ENCODE measurements at places on chromosomes 7 and 10.

GRCh38 chr10:131006458-131007256 is 304.9 kb downstream of the TCERG1L start:
- DNase-seq = no peak

- no peak for DNase-seq
These were observed 17.9 kb downstream of the ZFAND2A start for GRCh38 chr7:1142051-1142635.

DNA sequence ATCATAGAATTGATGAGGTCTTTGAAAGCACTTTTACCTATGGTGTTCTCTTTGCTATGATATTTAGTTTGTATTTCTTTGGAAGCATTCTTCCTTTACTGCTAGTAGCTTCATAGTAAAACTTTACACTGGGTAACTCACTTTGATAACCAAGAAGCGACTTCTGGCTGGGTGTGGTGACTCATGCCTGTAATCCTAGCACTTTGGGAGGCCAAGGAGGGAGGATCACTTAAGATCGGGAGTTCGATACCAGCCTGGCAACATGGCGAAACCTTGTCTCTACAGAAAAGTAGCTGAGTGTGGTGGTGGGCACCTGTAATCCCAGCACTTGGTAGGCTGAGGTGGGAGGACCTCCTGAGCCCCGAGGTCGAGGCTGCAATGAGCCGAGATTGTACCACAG is 36.2 kb downstream of the CCDC126 start:
- DNase-seq = no peak

DNA sequence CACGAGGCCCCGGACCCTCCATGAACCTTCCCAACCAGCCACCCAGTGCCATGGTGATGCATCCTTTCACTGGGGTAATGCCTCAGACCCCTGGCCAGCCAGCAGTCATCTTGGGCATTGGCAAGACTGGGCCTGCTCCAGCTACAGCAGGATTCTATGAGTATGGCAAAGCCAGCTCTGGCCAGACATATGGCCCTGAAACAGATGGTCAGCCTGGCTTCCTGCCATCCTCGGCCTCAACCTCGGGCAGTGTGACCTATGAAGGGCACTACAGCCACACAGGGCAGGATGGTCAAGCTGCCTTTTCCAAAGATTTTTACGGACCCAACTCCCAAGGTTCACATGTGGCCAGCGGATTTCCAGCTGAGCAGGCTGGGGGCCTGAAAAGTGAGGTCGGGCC is 90.6 kb upstream of the PDCD4 start:
- DNase-seq = no peak

DNA sequence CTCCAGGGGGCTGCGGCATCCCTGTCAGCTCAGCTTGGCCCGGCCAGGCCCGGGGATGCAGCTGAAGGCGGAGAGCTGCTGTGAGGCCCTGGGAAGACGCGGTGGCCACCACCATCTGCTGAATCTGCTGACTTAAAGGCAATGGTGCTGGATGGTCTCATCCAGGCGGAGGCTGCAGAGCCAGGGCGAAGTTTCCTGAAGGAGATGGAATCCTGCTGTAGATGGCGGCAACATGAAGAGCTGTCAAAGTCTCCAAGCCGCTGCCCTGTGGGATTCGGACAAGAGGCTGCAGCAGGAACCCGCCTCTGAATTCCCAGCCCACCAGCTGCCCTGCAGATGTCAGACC is 200.1 kb downstream of the PTPRN2 start:
- no peak for DNase-seq
